GM12865 (cell line): ENCODE measurements at places on chromosomes 12 and 14.

DNA sequence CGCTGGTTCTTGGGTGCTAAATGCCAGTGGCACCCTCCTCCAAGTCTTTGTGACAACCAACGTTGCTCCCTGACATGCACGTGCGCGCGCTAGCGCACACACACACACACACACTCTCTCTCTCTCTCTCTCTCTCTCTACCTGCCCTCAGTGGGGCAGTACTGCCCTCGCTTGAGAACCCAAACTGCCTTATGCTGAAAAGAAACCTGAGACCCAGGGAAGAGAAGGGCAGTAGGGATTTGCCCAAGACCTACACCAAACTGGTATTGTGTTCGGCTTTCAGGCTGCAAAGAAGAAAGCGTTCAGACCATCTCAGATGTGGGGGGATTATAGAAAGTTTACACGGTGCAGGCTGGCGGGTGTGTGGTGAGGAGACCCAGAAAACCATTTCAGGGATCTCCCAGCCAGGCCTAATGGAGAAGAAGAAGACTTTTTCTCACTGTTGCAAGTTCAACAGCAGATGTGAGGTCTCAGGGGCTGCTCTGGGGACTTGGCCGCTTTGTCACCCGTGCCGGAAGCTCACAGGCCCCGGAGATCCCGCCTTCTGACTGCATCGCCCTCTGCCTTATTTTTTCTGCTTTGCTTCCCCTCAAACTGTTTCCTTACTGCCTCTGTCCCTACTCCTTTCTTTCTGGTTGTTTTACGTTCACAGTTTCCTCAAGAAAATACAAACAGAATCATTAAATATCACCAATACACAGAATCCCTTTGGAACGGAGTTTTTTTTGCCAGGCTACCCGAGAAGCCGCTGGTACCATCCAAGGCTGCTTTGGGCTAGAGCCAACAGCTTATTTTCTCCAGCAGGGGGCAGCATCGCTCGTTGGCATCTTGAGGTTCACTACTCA, 82.4 kb downstream of the PPM1A start:
- peak; percentile 90 for DNase-seq

- peak; percentile 37 for DNase-seq
Observed at GRCh38 chr14:97802430-97803373, 1005.5 kb downstream of the VRK1 start.

DNA sequence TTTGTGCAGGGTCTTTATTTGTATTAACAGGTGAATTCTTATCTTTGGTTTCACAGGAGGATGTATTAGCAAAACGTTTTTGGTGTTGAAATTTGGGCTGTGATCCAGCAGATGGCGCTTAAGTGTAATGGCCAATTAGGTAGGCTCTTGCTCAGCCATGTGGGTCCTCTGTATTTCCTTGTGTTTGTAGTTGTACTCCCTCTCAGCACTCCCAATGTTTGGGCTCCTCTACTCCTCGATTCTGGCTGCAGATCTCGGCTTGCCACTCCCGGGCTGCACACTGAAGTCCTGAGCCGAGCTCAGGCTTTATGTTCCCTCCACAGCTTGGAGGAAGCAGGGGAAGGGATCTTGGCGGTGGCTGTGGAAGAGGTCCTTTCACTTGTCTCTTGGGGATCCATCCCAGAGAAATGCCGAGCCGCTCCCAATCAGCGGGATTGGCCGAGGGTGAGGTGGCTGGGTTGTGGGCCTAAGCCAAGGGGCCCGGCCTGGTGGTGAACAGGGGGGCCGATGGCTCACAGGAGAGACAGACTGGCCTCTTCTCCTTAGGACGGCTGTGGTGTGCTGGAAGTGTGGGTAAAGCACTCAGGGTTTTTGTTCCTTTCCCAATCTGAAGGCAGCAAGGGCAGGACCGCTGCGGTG, 133.7 kb downstream of the AEBP2 start:
- peak; percentile 69 for DNase-seq

DNA sequence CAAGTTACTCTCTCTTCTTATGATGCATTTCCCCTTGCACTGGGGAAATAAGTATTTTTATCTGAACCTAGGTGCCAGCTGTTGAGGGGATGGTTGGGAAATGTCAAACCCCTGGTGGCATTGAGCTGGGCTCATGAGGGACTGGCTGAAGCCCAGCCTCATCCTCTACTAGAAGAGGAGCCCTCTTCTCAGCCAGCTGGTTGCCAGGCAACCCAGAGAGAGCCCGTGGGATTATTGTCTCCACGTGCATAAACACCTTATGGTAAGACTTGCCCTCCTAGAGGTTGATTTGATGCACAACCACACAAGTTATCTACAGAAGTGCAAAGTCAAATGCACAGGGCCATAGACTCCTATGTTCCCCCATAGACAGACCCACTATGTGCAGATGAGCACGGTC, 89.8 kb downstream of the WSCD2 start:
- DNase-seq = no peak

GRCh38 chr14:105143451-105144025, 25.0 kb downstream of the JAG2 start:
- no peak for DNase-seq

- no peak for DNase-seq
Observed at GRCh38 chr12:49974231-49974675, 1.5 kb downstream of the AQP6 start.

DNA sequence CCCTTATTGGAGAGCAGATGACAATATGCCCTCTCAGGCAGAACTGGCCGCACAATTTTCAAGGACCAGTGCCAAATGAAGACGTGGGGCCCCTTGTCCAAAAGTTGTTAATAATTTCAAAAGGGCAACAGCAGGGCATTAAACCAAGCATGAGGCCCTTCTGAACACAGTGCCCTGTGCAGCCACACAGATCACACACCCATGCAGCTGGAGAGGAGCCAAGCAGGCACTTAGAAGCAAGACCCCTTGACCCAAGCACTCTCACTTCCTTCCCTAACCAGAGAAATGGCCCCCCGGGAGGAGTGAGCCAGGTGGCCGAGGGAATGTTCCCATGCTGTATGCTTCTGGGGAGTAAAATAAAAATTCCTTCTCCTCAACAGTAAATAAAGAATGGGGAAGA, 114.0 kb upstream of the TMPO start:
- DNase-seq = peak; percentile 12

- peak; percentile 3 for DNase-seq
Observed at GRCh38 chr14:58200846-58201245, 897 bp downstream of the ACTR10 start.

GRCh38 chr14:94707494-94707893, 62.4 kb downstream of the GSC start:
- DNase-seq = no peak

- DNase-seq = no peak
Observed at GRCh38 chr12:51405801-51406207, 14.6 kb upstream of the GALNT6 start.

GRCh38 chr14:60196291-60196690, 31.1 kb upstream of the DHRS7 start:
- DNase-seq = no peak

DNA sequence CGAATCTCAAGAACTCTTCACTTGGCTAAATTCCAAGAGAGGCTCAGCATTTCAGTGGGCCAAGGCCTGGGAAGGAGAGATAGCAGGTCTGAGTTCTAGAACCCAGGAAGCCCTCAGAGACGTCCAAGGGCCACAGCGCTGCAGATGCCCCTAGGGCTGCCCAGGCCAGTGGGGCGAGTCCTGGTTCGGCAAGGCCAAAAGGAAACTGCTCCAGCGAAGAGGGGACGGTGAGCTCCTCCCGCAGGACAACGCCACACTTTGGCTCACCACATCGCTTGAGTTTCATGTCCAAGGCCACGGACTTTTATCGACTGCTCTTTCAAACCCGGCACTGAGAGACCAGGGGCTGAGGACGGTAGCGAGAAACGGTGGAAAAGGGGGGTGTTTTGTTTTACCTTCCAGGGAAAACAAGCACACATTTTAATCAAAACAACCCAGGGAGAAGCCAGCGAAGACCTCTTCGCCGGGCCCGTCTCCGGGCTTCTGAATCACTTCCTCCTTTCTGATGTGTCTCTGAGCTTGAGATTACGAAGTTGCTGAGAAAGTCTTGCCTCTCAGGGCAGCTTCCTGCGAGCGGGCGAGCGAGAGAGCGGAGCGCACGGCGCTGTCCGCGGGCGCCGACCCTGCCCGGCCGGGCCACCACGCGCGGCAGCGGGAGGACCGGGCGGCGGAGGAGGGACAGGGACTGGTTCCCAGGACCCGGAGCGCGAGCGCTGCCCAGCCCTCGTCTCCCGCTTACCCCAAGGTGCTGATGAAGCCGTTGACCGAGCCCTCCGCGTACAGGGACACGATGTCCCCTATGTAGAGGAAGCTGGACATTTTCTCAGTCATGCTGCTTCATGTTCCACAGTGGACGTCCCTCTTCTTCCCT, 808 bp downstream of the ITPR2 start:
- DNase-seq = peak; percentile 85

DNA sequence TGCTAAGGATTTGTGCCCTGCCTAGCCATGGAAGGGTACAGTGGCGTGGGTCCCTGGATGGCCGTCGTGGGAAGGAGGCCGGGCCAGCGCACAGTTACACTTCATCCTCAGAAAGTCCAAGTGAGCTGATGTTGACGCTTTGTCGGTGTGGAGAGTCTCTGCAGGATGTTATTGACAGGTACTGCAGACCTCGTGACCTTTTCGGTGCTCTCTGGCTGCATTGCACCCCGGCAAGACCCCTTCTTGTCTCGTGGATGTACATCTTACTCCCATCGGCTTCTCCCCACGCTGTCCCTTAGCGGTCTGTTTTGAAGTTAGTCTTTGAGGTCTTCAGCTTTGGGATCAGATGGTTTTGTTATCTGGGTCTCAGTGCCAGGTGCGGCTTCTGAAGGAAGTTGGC, 78.4 kb downstream of the EP400 start:
- no peak for DNase-seq

DNA sequence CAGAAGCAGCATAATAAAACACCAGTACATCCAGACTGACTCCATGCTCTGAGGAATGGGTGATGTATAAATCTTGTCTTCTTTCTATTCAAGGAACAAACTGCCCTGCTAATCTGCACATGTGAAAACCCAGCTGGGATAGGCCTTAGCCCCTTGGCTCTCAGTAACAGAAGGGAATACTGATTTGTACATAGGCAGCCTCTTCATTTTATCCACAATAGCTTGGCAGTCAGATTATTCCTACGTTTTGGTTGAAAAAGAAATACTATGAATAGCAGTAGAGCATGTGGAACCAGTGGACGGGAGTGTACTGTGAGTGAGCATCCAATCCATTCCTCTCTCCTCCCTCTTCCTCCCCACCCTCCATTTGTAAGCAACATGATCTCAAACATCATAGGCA, 113.5 kb upstream of the ARHGAP5 start:
- no peak for DNase-seq

GRCh38 chr12:11133162-11133561, 1.3 kb downstream of the TAS2R30 start:
- DNase-seq = no peak

GRCh38 chr14:67729072-67729885, 27.6 kb downstream of the RDH12 start:
- no peak for DNase-seq

DNA sequence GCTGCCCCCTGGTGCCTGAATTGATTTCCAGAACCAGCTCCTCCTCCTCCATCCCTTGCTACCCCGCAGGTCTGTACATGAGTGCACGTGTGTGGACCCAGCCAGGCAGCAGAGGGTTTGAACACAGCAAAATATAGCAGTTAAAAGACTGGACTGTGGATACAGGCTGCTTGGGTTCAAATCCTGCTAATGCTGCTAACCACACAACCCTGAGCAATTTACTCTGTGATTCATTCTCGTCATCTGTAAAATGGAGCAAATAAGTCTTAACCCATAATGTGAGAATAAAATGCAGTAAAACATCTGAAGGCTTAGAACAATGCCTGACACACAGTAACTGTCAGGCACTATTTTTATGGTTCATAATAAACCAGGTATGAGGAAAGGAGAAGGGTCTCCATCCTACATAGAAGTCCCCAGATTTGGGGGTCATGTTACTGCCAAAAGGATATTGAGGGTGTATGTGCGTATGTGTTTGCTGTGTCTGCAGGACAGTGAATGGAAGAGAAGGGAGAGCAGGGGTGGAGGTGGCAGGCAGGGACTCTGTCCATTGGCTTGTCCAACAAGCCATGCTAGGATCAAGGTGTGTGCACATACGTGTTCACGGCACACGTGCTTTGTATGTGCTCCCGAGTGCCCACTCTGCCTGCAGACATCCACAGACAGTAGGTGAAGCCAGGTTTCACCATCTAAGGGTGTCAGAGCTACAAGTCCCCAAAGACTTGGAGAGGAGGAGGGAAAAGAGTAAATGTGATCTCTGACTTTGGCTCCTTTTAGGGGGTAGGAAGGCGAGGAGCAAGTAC, 1.5 kb upstream of the STAT6 start:
- no peak for DNase-seq

DNA sequence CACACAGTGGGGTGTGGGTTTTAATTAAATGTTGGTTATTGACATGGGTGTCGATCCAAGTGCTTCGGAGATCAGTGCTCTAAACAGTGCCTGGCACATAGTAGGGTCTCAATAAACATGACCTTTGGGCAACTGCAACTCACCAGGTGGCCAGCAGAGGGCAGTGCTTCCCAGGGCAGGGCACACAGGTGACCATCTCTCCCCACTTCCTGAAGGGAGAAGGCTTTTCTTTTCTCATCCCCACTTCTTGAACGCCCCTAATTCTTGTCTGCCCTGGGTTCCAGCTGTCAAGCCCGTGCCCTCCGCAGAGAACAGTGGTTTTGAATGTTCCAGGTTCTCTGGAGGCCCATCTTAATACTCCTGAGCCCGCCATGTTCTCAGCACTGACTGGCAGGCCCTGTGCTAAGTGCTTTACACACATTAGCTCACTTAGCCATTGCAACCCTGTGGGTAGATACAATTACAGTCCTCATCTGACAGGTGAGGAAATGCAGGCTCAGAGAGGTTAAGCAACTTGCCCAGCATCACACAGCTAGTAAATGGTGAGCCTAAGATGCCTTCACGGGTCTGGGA, 16.3 kb downstream of the RAPGEF3 start:
- peak; percentile 71 for DNase-seq

DNA sequence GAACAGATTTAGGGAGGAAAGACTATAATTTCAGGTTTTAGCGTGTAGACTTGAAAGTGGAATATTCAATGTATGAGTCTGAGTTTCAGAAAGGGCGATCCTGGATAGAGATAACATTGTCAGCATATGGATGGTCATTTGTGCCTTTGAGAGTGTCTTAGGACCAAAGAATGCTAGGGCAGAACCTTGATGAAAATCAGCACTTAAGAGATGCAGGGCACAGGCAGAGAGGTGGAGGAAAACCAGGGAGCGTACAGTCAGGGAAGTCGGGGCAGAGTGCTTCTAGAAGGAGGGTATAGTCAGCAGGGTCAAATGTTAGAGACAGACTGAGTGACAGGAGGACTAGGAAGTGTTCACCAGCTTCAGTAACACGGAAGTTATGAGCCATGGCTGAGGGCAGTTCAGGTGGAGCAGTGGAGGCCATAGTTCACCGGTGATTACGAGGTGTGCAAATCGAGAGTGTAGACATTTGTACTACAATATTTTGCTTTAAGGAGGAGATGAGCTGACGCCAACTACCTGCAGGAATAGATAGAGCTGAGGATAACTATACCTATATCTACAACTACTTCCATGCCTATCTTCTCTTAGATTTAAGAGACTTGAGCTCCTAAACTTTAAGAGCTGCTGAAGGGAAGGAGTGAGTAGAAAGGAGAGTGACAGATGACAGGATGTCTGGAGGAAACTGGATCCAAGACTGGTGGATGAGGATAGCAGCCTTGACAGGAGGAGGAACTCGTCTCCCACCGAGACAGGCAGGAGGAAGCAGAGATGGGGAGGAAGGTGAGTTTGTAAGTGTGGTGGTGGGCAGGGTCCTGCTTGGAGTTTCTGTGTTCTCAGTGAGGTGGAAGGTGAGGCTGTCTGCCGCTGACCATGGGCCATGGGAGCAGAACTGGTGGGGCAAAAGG, 6.5 kb downstream of the CBLN3 start:
- no peak for DNase-seq

GRCh38 chr14:74653386-74654138, 41.5 kb upstream of the LTBP2 start:
- DNase-seq = no peak

GRCh38 chr12:93174048-93174447, 203.7 kb upstream of the NUDT4 start:
- no peak for DNase-seq
